ENCODE measurements at places on chromosomes 16 and 17.

- no peak for DNase-seq
Measured at GRCh38 chr16:70715860-70716357, 30.1 kb upstream of the MTSS2 start.

GRCh38 chr16:8583732-8584131 is 6.6 kb downstream of the TMEM114 start:
- no peak for DNase-seq

- DNase-seq: no peak
Measured at GRCh38 chr17:42944211-42944610, 20.0 kb downstream of the AARSD1 start.

- DNase-seq: no peak
Measured at GRCh38 chr17:29653995-29654714, 31.4 kb upstream of the CORO6 start.

GRCh38 chr17:47840001-47840741 is 902 bp downstream of the SCRN2 start:
- DNase-seq: no peak

GRCh38 chr16:11056090-11056992 is 112.0 kb downstream of the CLEC16A start:
- no peak for DNase-seq

DNA sequence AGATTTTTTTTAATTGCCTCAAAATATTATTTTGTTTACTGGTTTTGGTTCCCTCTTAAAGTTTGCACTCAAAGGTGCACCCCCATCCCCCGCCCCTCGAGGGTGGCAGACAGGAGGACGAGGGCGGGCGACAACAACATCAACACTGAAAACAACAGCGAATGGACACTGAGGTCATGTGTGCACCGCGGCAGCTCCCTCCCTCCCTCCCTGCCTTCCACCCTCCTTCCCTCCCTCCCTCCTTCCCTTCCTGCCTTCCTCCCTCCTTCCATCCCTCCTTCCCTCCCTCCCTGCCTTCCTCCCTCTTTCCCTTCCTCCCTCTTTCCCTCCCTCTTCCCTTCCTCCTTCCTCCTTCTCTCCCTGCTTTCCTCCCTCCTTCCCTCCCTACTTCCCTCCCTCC is 1.5 kb upstream of the OSGIN1 start:
- no peak for DNase-seq

DNA sequence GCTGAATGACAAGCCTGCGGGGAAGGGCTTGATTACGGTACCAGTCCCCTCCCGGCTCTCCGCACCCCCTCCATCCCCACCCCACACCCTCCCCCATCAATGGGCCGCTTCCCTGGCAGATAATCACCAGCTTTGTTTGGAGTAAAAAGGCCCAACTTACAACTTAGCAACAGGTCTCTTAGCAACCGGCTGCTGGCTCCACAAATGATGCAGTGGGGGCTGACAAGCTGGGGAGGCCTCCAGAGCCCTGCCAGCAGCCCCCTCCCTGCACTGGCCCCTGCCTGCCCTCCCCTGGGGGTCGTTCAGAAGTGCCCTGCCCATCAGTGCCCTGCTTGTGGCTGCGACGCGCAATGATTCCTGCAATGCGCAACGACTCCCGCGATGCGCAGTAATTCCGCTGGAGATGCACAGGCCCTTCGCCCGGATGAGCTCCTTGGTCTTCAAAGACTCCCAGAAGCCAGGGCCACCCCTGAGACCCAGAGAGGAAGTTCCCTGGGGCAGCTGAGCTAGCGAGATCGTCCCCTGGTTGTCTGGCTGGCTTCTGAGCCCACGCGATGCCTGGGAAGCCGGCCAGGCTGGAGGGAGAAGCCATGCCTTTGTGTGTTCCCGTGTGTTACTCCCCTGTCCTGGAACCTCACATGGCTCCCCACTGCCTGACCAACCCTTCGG is 23.3 kb downstream of the CPNE2 start:
- peak; percentile 13 for DNase-seq

- DNase-seq: peak; percentile 10
Measured at GRCh38 chr17:64466019-64466735, 17.3 kb downstream of the MILR1 start.

All from NCI-H2081 (cell line).